NCI-H510A treated with DMSO at 0.1 percent for 48 hours (cell line): ENCODE measurements at places on chromosomes 7 and 10.
A peak's percentile ranks its signal among the peaks of the same experiment; 100 is the strongest.

GRCh38 chr10:73965890-73966768 lies 31.8 kb upstream of the VCL start:
- DNase-seq = no peak

- DNase-seq = no peak
Measured at GRCh38 chr7:71173955-71174354, 42.0 kb downstream of the GALNT17 start.

- no peak for DNase-seq
Measured at GRCh38 chr10:69404786-69405185, 11.9 kb downstream of the TACR2 start.

- no peak for DNase-seq
Measured at GRCh38 chr7:151779678-151780077, 97.2 kb downstream of the PRKAG2 start.

- DNase-seq = no peak
Measured at GRCh38 chr10:33100781-33101391, 142.9 kb upstream of the ITGB1 start.

GRCh38 chr10:29471544-29471859 lies 163.3 kb downstream of the SVIL start:
- DNase-seq = no peak

DNA sequence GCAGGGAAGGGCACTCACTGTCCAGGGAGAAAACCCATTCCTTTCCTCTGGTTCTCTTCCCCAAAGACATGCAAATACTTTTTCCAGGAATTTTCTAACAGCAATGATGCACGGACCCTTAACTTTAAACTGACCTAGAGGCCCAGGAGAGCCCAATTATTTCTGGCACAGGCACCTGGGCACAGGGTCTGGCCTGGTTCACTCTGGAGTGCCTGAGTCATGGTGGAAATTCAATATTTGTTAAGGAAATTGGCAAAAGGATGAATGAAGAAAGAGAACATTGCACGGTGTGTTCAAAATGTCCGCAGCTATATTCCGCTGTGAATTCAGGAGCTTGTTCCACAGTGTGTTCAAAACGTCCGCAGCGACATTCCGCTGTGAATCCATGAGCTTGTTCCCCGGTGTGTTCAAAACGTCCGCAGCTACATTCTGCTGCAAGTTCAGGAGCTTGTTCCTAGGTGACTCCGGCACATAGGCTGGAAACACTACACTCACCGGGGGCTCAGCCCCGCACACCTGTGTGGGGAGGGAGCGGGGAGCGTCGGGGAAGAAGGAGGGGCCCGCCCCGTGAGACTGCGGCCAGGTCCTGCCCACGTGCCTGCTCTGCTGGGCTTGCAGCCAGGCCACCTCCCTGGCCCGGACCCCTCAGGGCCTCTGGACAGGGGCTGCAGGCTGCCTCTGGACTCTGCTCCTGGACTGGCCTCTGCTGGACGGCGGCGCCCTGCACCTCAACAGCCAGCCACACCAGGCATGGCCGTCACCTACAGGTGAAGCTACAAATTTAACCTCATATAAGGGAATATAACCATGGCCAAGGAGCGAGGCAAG lies 72.0 kb upstream of the FAM20C start:
- no peak for DNase-seq

- DNase-seq = peak; percentile 20
Measured at GRCh38 chr7:143345428-143345900, 17.0 kb downstream of the FAM131B start.

GRCh38 chr10:1573334-1573969 lies 163.9 kb downstream of the ADARB2 start:
- no peak for DNase-seq
